ENCODE measurements at places on chromosomes 5 and 9.

DNA sequence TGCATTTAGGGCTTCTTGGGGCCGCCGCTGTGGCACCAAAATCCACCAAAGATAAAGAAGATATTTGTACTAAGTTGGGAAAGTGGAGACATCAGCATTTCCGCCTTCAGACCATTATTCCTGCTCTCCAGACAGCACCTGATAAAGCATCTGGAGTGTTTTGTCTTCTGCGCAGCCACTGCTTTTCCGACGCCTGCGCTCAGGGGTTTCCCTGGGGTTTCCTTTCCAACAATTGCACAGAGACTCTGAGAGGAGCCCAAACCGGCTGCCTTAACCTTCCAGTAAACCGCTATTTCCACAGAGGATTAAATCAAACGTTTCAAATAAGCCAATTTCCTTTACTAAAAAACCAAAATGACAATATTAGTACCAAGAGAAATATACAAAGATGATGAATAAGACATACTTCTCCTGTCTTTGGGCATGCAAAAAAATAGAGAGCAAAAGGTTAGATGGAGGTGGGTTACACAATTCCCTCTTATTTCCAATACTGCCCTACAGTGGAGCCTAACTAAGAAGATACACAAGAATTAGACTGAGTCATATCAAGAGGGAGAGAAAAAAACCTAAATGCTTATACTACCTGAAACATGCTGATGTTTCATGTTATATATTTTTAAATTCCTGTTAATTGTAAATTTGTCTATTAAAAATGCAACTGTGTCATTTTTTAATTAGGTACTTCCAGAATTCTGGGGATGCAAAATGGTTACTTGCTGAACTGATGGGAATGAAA lies 98.4 kb downstream of the MAPKAP1 start:
- DNase-seq: no peak

GRCh38 chr5:74261866-74262265 lies 378.7 kb downstream of the ENC1 start:
- no peak for DNase-seq

GRCh38 chr9:114735704-114736103 lies 53.7 kb upstream of the TEX48 start:
- no peak for DNase-seq

GRCh38 chr9:20369391-20369790 lies 252.9 kb downstream of the MLLT3 start:
- DNase-seq: no peak

GRCh38 chr9:115213818-115214334 lies 95.9 kb upstream of the TNC start:
- DNase-seq: no peak

GRCh38 chr5:13660072-13660471 lies 284.4 kb downstream of the DNAH5 start:
- DNase-seq: no peak

DNA sequence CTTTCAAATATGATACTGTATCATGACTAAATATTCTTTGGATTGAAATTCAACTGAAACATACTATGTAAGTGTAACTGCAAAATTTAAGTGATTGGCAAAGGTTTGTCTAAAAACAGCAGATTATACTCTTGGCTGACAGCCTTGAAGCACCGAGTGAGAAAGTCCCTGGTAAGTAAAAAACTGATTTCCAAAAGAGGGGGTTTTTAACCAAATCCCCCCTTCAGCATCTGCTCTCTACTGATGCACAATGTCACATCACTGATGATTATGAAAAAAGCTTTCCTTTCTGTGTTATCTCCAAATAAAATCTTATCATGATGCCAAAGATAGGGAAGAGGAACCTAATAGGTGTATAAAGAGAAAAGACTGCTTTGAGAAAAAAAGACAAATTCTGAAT lies 141.0 kb downstream of the MEF2C start:
- DNase-seq: no peak

DNA sequence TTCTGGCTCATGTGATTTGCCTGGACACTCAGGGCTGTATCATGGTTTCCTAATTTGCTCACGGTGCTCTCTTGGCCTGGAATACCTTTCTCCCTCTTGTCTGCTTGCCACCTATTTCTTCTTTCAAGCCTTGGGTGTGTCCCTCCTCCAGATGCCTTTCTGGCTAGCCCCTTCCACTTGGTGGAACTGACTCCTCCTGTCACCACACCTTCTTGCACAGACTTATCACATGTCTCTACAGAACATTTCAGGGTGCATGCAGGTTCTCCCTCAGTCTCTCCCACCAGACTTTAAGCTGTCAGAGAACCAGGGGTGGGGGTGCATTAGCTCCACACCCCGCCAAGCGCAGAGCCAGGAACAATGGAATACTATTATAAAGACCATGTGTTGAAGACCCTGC lies 1.9 kb downstream of the TBC1D2 start:
- no peak for DNase-seq

- DNase-seq: no peak
Measured at GRCh38 chr9:109865521-109865920, 85.5 kb downstream of the PALM2AKAP2 start.

DNA sequence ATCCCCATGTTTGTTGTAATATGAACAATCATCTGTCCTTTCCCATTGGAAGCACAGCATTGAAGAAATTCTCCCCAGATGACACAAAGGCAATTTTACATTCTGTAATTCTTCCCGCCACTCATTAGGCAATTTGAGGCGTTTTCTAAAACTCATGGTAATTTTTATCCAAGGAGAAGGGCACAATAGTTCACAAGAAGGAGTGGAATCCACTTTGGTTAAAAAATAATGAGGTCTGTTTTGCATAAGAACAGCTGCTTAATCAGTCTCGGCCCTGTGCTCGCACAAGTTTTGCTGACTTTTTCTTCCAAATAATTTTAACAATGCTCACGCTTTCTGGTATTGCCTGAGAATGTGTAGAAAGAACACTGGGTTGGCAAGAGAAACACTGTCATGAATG lies 94.0 kb downstream of the CAVIN4 start:
- DNase-seq: no peak

GRCh38 chr9:111945216-111945615 lies 48.6 kb downstream of the UGCG start:
- peak; percentile 61 for DNase-seq

Data from GM13976 (cell line).